Heart right ventricle (tissue), 16 donors: ENCODE measurements at places on chromosomes 2 and 18. TPM values are rescaled to one million over a fixed set of nuclear protein-coding genes. Genes with fewer than 3 reads are reported as not detected.
A peak's percentile ranks its signal among the peaks of the same experiment; 100 is the strongest.

- DNase-seq: no peak
These were observed 204.8 kb upstream of the PARD3B start for GRCh38 chr2:204340511-204340910.

GRCh38 chr2:216967889-216968288 lies 108.0 kb upstream of the TNP1 start:
- no peak for DNase-seq

DNA sequence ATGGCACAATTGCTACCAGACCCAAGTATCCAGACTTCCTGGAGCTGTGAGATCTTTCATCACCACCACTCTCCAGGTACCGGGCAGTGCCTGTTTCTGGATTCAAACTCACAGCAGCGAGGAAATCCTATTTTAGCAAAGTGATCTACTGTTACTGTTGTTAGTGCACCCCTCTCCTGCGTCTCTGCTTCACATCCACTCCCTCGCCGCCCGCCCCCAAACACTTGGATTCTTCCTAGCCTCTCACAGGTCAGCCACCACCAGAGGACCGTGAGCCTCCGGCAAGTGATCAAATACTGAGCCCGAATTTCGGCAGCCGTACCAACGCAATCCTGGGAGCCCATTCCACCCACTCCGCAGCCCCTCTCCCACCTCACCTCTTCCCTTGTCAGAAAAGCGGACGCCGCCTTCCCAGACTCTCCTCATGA lies 519 bp downstream of the METTL4 start:
- DNase-seq: peak; percentile 70

KLHL41 gene
- 32.5 TPM for polyA plus RNA-seq

DNA sequence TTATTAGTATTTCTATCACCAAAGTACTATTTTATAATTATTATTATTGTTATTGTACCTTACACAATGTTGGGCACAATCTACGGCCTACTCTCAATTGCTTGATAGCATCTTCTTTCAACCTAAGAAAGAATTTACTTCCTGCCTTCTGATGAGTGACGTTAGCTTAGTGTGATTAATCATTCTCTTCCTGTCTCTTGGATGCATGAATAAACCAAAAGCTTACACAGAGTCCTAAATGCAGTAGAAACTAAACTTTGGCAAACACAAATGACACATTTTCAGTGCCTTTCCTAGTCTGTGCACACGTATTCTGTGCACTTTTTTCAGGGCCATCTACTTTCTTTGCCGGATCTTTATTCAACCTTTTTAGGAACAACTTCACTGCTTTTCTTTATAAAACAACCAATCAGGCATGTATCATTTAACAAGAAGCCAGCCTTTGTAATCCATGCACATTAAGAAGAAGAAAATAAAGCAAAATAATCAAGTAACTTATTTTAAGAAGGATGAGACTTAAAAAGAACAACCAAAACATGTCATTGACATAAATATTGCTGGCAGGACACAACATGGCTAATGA lies 19.1 kb downstream of the TRAK2 start:
- no peak for DNase-seq

DNA sequence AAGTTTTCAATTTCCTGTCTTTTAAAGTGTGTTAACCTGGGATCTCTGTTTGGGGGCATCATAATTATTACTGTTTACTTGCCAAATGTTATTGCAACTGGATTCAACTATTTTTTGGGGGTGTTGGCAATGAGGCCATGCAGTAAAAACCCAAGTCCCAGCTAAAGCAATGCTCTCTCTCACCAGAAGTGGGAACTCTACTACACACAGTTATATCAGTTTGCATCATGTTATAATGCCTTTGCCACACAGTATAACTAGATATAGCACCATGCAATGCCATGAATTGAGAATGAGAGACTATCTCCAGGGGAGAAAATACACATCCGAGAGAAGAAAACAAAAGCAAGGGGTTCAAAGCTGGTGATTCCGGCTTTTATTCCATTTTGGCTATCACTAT lies 79.0 kb downstream of the GCA start:
- no peak for DNase-seq

CMPK2 gene
- 2.9 TPM for polyA plus RNA-seq

DNA sequence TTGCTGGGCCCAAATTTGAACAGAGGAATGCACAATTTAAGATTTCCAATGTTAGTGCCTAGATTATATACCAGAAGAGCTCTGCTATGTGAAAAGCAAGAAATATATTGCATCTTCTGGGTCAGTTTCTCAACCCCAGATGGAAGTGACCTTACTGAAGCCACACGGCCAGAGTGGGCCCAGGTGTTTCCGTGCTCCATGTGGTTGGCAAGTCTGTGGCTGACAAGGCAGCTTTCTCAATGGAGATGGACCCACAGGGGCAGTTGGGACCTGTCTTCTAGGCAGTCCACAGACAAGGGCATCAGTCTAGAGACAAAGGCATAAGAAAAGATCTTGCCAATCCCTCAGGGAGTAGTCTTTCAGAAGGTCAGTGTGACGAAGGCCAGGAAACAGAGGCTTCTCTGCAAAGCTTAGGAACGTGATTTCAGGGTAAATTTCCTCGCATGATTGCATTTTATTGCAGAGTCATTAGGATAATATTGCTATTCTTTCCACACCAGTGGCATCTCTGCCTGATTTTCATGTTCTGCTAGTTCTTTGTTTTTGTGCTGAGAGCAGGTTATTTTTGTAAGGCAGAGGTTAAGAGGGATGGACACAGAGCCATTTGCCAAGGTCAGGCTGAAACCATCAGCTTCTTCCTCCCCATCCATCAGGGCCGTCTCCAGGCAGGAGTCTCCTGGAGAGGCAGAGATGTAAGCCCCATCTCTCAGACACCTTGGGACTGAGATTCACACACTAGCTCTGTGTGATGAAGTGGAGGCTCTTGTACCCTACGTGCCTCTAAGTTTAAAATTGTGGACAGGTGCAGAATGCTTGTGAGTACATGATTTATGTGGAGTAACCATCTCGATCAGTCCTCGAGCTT lies 202.1 kb downstream of the ANKRD30B start:
- no peak for DNase-seq

DNA sequence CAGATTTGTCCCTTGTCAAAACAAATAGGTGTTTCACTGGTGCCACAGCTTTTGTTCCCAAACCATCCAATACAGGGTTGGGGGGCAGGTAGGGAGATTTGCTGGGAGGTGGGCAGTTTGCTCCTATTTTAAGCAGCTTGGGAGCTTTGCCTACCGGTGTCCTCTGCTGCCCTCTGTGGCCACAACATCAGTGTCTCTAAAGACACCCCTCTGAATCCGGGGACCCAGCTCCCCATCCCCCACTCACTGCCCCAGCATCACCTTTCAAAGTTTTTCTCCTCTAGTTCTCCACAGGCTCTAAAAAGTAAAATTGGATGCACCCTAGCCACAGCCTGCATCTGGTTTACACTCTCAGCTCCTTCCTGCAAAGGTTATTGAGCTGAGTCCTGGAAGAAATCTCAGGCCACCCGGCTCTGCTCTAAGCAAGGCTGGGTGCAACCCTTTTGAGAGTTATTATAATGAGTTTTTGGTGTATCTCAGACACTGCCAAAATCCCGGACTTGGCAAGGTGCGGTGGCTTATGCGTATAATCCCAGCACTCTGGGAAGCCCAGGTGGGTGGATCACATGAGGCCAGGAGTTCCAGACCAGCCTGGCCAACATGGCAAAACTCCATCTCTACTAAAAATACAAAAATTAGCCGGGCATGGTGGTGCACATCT lies 2.9 kb upstream of the EPAS1 start:
- DNase-seq: no peak

- DNase-seq: no peak
These were observed 6.3 kb upstream of the SIX3 start for GRCh38 chr2:44934983-44935728.

GRCh38 chr2:239113171-239113570 lies 265.3 kb downstream of the TWIST2 start:
- DNase-seq: no peak

GRCh38 chr2:204663816-204664425 lies 118.6 kb downstream of the PARD3B start:
- no peak for DNase-seq

- no peak for DNase-seq
These were observed 56.3 kb upstream of the SMAD2 start for GRCh38 chr18:47986620-47987387.

DNA sequence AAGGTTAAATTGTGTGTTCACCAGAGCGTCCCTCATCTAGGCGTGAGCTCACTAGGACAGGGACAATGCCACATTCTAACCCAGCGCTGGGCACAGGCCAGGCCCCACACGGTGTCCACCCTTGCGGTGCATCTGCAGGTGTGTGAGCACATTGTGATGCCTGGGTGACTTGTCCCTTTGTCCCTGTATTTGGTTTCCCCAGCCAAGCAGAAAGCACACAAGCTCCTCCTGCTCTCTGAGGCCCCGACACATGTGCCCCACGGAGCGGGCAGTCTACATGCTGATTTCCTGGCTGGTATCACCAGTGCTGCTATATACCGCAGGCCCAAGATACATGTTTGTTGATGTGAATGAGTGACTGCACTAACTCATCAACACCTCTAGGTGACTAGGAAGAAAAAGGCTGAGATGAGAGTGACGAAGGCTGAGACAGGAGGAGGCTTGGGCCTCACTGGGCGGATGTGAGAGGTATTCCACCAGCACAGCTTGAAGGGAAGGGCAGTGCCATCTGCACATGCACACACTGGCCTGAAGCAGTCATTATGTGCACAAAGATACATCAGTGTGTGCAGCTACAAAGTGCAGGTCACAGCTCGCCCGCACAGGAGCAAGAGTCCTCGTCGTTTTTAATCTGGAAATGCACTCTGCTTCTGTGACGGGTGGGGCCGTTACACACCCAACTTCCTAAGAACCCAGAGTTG lies 205.9 kb downstream of the EIPR1 start:
- DNase-seq: no peak

CHAC2 gene
- 7.1 TPM for polyA plus RNA-seq

DNA sequence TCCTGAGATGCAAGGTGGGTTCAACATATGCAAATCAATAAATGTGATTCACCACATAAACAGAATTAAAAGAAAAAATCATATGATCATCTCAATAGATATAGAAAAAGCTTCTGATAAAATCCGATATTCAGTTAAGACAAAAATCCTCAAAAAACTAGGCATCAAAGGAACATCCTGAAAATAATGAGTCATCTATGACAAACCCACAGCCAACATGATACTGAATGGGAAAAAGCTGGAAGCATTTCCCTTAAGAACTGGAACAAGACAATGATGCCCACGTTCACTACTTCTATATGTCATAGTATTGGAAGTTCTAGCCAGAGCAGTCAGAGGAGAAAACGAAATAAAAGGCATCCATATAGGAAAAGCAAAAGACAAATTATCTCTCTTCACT lies 80.4 kb downstream of the MYO3B start:
- no peak for DNase-seq

GRCh38 chr18:48376406-48376805 lies 32.8 kb downstream of the ZBTB7C start:
- DNase-seq: no peak

GRCh38 chr2:71452565-71452964 lies 796 bp upstream of the DYSF start:
- peak; percentile 60 for DNase-seq

DNA sequence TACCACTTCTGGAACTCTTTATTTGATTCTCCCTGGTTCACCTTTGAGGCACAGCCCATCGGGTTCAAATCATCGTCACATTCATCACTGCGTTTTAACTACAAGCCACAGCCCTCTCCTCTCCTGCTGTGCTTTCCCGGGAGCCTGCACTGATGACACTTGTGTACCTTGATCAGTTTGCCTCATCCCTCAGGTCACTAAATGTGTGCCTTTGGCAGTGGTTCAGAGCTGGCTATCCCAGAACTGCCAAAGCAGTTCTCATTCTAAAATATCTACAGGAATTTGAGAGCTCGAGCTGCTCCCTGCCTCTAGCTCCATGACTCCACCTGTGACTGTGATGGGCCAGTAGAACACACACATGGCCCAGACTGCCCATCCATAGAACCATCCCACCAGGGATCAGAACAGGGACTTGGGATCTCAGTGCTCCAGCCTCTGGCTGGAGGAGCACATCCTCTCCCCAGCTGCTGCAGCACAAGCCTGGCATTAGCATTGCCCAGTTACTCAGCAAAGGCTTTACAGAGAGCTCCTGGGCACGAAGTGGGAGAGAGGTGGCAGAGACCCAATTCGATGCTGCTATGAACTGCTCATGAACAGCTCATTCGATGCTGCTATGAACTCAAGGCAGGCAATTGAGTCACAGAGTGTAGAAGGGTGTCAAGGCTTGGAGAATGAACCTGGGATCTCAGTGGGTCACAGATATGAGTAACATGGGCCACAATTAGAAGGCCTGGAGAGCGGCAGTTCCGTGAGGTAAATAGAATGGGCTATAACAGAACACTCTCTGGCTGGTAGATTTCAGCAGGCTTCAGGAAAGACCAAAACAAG lies 41.9 kb downstream of the EVA1A start:
- DNase-seq: no peak

BMP10 gene
- polyA plus RNA-seq: not detected

- DNase-seq: peak; percentile 62
These were observed 55.9 kb upstream of the GORASP2 start for GRCh38 chr2:170873035-170873692.

DNA sequence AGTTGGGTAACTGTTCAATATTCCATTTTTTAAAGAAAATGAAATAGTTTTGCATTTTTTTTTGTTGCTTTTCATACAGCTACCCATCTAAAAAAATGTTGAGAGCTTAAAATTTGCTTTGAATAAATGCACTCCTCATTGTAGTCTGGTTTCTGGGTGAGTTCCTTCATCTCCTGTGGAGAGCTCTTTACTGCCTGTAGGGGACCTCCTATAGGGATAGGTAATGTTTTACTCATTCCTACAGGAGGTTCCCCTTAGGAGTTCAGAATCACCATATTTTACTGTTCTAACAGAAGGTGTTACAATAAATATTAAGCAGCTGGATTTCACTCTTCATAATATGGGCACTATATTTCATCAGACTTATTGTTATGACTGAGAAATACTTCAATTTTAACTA lies 947.3 kb upstream of the CRIM1 start:
- no peak for DNase-seq

FBXO15 gene
- polyA plus RNA-seq: 0.14 TPM

- no peak for DNase-seq
These were observed 43.1 kb upstream of the PTH2R start for GRCh38 chr2:208363485-208363884.

DNA sequence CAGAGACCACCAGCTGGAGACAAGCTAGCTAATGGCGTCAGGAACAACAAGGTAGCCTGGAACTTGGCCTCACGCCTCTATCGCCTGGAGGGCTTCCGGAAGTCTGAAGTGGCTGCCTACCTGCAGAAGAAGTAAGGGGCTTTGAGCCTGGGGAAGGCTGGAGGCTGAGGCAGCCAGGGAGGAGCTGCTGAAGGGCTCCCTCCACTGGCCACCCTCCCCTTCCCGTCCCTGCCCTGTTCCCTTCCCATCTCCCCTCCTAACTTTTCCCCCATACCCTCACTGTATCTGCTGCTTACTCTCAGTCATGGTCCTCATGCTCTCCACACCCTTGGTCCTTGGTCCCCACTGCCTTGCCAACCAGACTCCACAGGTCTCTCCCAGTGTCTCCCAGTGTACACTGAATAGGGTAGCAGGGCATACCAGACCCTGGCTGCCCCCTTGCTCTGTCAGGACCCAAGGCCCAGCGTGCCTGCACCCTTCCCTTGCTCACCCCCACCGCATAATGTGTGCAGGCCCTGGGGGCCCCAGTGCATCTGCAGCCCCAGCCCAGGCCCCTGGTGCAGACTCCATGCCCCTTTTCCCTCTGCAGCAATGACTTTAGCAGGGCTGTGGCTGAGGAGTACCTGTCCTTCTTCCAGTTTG lies 18.8 kb downstream of the PSD4 start:
- no peak for DNase-seq

- DNase-seq: no peak
These were observed 47.4 kb downstream of the DNAJC10 start for GRCh38 chr2:182763311-182763912.

GRCh38 chr2:32949260-32949659 lies 2.5 kb downstream of the LTBP1 start:
- DNase-seq: no peak
